ENCODE measurements at places on chromosomes 13 and 19.

DNA sequence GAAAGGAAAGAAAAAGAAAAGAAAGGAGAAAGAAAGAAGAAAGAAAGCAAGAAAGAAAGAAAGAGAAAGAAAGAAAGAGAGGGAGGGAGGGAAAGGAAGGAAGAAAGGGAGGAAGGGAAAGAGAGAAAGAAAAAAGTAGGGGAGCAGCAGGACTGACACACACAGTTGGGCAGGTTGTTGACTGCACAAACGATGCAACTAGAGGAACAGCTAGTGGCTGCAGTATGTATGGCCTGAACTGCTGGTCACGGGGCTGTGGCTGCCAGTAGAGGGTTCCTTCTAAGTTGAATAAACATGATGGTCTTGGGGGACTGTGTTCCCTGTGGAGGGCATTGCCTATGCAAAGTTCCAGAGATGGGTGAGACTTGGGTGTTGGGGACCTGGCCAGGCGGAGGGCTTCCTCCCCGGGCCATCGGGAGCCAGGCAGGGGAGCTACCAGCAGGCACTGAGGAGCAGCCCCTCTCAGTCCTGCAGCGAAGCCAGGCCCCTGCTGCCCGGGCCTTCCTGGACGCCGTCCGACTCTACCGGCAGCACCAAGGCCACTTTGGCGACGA is 16.7 kb upstream of the COLGALT1 start:
- DNase-seq: no peak

- DNase-seq: no peak
Measured at GRCh38 chr19:7970716-7971448, 27.4 kb upstream of the TIMM44 start.

DNA sequence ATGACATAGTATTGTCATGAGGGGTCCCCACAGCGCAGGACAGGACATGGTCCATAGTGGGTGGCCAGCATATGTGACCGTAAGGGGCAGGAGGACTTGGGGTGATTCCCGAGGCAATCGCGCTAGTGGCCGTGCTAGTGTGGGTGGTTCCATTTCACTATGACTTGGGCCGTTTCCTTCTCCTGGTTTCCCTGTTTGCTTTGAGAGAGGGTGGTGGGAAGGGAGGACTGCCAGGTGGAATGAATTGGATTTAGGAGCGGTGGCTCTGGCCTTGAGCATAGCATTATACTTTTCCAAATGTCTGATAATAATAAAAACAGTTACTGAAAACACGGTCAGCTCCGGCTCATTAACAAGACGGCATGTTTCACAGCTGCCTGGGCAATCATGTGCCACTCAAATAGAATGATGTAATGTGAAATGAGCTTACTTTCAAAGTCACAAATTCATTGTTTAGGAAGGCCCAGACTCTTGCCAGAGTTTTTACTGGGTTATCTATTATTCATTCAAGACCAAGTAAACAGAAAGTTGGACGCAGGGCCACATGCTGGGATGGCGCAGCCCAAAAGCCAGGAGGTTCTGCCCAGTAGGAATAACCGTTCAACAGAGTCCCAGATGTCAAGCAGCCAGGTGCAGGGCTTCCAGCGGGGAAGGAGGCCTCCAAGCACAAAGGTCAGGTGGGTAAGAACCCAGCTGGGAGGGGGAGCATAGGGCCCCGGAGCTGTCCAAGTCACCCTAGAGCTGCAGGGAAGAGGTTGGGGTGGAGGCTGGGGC is 19.6 kb upstream of the SLC15A1 start:
- no peak for DNase-seq

DNA sequence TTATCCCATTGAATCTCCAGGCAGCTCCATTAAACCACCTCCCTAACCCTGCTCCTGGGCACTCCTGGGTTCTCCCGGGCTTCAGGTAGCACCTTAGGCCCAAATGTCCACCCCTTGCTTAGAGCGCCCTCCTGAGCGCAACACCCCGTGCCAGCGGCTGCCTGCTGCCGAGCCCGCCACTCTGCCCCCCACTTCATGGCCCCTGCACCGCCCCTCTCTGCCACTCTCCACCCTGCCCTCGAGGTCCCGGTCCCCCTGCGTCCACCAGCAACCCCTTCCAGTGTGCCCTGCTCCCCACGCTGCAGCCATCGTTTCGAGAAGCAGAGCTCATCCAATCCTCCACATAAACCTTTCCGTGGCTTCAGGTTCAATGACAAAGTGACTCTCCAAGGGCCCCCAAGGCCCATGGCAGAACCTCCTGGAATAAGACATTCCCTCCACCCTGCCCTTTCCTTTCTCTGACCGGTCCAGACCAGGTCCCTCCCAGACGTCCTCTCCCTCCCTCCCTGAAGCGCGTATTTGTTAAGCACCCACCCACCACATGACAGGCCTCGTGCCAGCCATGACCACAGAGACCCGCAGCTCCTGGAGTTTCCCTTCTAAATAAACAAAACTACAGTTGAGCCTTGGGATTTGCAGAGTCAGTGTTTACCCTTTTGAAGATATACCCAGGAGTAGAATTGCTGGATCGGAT is 66.6 kb downstream of the ARHGEF18 start:
- DNase-seq: no peak

- no peak for DNase-seq
Measured at GRCh38 chr19:3954107-3954506, 16.8 kb downstream of the DAPK3 start.

Data from activated T-helper 9 cell treated with anti-CD3 and anti-CD28 coated beads, Interleukin-2, amount 50 U/mL, for 16 hours (primary cell).